ENCODE measurements at places on chromosomes 5 and 9.
A peak's percentile ranks its signal among the peaks of the same experiment; 100 is the strongest.

GRCh38 chr5:91101600-91102379 is 281.3 kb downstream of the ARRDC3 start:
- DNase-seq, result peak; percentile 89

DNA sequence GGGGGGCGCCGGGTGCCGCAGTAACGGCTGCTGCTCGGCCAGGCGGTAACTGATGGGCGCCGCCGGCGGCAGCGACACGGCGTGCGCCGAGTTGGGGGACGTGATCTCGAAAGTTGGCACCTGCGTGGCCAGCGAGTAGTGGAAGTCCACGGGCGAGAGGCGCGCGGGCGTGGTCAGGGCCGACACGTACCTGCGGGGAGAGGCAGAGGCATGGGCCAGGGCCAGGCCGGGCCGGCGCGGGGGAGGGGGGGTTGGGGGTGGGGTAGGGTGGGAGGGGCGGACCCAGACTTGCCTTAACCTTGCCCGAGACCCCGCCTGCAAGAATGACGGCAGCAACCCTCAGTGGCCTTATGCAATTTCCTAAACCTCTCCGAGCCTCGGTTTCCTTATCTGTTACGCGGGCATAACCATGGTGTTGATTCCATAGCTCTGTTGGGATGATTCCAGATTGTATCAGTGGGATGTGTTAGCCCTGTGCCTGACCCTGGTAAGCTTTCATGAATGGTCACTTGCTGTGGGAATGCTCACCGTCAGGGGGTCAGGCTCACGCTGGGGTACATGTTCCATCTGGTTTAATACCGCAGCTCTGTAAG is 53.0 kb downstream of the PSD2 start:
- no peak for DNase-seq

- no peak for DNase-seq
These were observed 11.4 kb downstream of the YTHDC2 start for GRCh38 chr5:113524927-113525326.

- DNase-seq, result peak; percentile 83
These were observed at the start of gene CFAP90 for GRCh38 chr5:7850395-7851239. Gene CFAP90, minus strand, starts transcription at chr5:7851133. Its CDS starts 112 bp downstream, at chr5:7851021.

GRCh38 chr5:116371935-116372334 is 202.7 kb downstream of the SEMA6A start:
- DNase-seq, result no peak

DNA sequence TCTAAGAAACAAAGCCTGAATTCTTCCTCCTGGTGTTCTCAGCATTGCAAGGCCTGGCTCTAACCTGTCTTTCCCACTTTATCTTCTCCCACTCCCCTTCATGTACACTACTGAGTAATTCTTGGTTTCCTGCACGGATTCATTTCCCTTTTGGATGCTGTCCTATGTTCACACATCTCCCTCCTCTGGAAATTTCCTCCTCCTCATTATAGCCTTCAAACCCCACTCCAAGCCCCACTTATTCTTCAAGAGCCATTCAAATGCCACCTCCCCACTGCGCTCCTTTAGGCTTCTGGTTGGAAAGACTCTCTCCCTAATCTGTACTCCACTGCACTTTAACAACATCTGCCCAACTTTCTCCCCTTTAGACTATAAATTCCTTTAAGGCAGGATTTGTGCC is 28.2 kb upstream of the C5orf63 start:
- DNase-seq, result no peak

- DNase-seq, result no peak
These were observed 35.1 kb upstream of the NTNG2 start for GRCh38 chr9:132126680-132127236.

DNA sequence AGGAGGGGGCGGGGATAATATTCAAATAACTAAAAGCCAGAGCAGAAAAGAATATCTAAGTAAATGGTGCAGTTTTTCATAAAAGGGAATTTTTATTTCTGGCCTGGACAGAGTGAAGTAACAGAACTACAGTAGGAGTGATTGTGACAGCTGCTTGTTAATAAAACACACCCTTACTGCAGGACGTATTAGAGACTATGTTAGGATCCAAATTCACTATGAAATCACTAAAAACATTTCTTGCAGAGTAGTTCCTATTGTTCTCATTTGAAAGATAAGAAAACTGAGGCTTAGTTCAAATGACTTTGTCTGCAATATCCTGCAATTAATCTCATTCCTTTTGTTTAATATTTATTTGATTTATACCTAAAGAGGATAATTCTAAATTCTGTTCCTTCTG is 39.5 kb downstream of the FAM174A start:
- peak; percentile 67 for DNase-seq

DNA sequence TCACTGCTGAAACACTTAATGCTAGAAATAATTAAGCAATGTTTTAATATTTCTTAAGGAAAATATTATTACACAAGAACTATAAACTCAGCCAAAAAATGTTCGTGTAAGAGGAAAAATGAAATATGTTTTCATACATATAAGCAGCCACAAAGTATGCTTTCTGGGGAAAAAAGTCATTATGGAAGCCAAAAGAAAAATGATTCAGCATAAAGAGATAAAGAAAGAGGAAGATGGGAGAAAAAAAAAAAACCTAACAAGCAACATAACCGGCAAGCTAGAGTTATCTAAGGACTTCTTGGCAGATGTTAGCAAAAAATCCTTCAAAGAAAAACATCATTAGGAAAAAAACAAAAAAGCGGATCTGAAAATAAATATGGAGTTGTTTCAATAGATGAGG is 179.1 kb downstream of the MUSK start:
- DNase-seq, result no peak

- DNase-seq, result no peak
These were observed 45.5 kb upstream of the ZSWIM6 start for GRCh38 chr5:61286446-61287132.

DNA sequence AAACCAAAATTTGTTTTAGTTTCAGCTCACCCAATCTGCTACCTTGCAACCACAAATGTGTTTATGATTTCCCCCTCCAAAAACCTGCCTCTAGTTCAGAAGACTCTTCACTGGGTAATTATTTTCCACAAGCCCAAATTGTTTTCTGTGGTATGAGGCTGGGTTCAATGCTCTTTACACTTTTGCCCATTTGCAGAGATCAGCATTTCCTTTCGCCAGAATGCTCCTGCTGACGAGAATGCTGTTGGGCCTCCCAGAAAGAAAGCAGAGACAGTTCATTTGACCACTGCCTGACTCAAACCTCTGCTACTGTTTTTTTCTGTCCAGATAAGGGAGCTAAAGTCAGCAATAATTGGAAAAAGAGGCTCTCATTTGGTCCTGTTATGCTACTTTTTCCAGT is 427.3 kb downstream of the PDE4D start:
- no peak for DNase-seq

DNA sequence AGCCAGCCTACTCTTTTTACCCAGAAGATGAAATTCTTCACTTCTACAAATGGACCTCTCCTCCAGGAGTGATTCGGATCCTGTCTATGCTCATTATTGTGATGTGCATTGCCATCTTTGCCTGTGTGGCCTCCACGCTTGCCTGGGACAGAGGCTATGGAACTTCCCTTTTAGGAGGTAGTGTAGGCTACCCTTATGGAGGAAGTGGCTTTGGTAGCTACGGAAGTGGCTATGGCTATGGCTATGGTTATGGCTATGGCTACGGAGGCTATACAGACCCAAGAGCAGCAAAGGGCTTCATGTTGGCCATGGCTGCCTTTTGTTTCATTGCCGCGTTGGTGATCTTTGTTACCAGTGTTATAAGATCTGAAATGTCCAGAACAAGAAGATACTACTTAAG is 16.6 kb downstream of the OCLN start:
- no peak for DNase-seq

DNA sequence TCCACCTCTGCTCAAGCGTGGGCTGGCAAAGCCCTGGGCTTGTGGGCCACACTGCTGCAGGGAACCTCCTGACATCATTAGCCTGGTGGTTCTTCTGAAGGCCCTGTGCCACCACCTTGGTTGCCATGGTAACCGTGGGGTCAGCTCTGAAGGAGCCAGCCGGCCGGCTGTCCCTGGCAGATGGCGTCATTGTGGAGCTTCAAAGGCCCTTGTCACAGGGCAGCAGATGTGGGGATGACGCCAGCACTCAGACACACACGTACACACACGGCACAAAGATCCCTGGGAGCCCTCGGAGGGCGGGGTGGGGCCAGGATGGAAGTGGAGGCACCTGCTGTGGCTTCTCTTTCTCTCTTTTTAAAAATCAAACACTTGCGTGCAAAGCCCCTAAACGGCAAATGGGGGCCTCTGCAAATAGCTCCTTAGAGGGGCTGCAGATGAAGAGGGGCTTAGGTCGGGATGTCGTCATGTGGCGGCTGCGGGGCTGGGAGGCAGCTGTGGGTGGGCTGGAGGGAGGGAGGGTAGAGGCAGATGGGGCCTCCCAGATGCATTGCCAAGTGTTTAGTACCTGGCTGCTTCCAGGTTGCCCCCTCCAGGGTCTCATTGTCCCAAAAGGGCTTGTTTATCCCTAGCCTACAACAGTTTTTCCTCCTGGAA is 19.5 kb upstream of the RPL26L1 start:
- DNase-seq, result peak; percentile 94

DNA sequence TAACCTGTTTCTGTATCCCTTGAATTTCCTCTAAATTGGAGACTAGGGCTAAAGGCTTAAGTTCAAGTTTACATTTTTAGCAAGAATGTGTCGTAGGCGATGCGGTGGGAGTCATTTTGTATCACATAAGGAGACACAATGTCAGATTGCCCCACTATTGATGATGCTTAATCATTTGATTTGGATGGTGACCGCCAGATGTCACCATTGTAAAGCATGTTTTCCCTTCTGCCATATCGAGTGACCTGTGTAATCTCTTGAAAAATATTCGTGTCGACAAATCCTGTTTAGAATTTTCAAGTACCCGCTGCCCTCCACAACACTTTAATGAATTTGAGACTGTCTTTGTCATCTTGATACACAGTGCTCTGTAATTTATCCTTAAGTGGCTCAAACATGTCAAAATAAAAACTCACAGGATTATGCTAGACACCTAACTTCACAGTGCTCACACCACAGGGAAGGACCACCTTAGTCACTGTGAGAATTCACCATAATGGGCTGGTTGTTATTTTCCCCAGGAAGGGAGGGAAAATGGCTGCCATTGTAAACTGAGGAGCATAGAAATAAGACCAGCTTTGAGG is 34.5 kb upstream of the SLC46A2 start:
- DNase-seq, result peak; percentile 39

GRCh38 chr5:154095904-154096303 is 57.1 kb downstream of the MFAP3 start:
- DNase-seq, result no peak

DNA sequence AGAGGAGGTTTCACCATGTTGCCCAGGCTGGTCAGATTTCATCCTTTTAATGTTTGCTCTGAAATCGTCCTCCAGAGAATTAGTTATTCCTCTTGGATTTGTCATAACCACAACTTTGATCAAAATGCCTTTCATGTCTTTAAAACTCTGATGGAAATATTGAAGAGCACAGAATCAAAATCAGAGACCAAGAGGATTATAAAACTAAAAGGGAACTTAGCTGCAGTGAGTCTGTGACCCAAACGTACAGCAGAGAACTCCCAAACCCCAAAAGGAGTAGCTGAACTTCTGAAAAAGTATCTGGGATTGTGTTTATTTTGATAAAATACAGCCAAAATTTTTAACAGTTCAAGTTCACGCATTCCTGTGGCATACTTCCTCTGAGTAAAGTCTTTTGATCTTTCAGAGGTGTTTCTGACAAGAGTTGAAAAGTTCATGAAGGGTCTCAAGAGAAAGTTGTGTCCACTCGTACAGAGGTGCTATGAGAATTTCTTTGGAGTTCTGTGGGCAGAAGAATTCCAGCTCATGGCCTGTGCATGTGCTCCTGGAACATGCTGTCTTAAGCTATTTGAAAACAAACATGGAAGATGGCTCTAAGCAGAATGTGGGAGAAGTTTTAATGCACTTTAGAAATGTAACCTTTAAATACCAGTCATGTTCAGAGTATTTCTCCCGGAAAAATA is 124.0 kb downstream of the ESM1 start:
- DNase-seq, result no peak

DNA sequence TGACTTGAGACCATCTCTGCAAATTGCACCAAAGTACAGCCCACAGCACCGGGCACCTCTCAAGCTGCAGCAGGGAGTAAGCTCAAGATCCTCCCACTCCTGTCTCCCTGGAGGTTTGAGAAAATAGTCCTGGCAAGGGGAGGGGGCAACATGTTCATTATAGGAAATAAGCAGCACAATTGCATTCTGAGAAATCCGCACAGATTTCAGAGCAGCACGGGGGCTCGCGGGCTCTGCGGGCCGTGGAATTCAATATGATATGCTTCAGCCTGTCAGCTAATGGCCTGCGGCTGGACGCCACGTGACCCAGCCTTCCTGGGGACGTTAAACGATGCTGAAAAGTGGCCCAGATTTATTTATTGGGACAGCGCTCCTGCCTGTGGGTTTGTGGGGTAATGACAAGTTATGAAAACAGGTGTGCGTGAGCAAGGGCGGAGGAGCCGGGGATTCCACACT is 156.4 kb downstream of the DAB2IP start:
- peak; percentile 41 for DNase-seq

DNA sequence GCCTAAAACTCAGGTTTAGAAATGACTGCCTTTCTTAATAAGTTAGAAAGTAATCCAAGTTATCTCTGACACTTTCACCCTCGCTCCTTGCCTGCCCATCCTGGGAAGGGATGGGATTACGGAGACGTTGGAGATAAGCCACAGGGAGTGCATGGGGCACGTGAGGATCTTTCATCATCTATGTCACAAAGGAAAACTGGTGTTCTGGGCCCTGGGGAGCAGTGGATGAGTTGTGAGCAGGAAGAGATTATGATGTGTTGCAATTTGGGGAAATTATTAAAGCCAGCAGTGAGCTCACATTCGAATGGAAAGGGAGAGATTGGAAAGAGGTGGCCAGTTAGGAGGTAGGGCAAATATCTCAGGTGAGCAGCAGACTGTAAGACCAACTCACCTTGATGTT is 12.8 kb downstream of the AFAP1L1 start:
- DNase-seq, result peak; percentile 28

DNA sequence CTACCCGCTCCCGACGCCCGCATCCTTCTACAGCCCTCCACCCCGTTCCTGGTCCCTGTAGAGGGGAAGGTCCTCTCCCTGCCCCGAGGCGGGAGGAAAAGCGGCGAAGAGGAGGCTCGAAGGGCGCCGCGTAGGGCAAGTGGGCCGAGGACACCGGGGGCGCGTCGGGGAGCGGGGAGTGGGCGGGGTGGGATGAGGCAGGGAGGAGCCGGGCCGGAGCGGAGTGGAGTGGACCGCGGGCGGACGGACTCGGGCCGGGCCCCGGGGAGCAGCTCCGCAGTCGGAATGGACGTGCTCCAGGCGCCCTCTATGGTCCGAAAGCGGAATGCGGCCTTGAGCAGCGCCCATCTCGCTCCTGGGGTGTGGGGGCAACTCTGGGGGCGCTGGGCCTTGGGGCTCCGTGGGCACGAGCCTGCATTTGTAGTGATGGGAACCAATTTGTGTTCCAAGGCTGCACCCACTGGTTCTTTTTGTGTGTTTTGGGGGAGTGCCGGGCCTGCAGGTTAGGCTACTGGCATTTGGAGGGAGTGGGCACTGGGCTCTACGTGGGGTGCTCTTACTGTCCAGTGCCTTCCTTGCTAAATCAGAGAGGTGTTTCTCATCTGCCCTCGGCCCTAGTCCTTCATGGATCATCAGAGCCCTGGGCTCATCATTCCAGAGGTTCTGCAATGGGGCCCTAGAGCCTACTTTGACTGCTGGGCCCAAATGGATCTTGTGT is 7.3 kb downstream of the IRX1 start:
- DNase-seq, result peak; percentile 54

Data from tongue (tissue), 3 donors.